ENCODE measurements at places on chromosomes 5 and 9.

- no peak for DNase-seq
These were observed 22.4 kb downstream of the ZDHHC11B start for GRCh38 chr5:761854-762710.

- DNase-seq = no peak
These were observed 199.9 kb upstream of the PIK3R1 start for GRCh38 chr5:68015381-68016302.

DNA sequence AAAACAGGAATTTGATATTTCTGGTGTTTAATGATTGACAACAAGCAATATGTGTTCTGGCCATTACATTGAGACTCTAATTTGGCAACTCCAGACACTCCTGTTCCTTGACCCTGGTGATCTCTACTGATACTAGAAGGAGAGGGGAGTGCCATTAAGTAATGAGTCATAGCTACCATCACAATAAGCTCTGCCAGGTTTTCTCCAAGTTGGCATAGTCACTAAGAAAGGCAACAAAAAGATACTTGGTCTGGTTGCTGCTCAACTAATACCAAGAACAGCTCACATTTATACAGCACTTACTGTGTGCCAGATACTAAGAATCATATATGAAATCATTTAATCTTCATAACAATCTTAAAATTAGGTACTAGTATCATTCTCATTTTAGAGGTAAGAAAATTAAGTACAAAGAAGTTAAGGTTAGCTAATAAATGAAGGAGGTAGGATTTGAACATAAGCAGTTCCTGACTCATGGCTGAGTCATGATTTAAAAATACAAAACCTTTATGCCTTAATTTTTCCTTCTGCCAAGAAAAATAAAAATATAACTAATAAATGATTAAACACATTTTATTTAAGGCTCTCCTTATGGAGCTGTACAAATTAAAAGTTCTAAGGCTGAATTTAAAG lies 19.9 kb upstream of the PRXL2C start:
- DNase-seq = no peak

DNA sequence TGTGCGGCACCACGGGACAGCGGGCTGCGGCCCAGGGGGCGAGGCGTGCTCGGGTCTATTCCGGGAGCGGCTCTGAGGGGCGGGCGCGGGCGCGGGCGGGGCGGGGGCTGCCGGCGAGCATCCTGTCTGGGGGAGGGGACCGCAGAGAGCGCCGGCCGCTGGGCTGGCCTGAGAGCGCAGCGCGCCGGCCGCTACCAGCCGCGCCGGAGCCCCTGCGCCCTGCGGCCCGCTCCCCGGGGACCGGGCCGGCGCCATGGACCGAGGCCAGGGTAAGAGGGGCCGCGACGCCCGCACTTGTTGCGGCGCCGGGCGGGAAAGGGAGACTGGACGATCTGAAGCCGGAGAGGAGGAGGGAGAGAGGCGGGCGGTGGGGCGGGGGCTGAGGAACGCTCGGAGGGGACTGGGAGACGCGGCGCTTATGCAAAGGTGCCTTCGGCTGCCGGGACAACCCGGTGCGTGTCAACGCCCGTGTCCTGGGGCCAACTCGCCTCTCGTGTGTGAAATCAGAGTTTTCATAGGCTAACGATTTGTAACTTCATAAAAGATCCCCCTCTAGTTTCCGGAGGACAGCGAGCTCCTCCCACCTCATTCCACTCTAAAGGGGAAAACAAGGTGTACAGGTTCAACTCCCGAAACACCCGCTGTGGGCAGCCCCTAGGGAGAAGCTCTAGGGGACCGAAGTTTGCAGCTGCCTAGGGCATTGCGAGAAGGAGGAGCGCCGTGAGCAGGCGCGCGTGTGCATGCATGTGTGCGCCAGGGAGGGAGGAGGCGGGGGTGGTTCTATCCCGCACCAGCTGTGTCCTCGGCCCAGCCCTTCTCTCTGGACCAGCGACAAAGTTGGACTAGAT lies at the start of gene AFAP1L1:
AFAP1L1 (plus strand) TSS at position 144 of the 848 bp plus-strand sequence; CDS start at position 254, 110 bp downstream.
- DNase-seq = no peak

- DNase-seq = no peak
These were observed 1.8 kb upstream of the ACTL7B start for GRCh38 chr9:108857572-108857971.

Data from brain pericyte (primary cell).